ENCODE measurements at places on chromosomes 16 and 17.

DNA sequence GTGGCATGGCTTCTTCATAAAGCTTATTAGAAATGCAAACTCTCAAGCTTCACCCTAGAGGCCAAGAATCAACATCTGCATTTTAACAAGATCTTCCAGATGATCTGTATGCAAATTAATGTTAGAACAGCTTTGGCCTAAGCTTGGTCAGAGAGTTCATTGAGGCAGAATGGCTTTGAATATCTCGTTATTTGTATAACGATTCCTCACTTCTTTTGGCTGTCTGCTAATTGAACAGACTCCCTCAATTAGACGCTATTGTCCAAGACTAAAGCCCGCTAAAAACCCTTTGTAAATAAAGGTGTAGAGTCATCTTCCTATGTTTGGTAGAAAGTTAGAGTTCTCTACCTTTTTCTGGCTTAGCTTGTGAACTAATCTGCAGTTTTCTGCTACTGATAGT lies 1453.7 kb downstream of the CDH8 start:
- DNase-seq = no peak

GRCh38 chr17:31388351-31388750 lies 3.1 kb upstream of the RAB11FIP4 start:
- no peak for DNase-seq

DNA sequence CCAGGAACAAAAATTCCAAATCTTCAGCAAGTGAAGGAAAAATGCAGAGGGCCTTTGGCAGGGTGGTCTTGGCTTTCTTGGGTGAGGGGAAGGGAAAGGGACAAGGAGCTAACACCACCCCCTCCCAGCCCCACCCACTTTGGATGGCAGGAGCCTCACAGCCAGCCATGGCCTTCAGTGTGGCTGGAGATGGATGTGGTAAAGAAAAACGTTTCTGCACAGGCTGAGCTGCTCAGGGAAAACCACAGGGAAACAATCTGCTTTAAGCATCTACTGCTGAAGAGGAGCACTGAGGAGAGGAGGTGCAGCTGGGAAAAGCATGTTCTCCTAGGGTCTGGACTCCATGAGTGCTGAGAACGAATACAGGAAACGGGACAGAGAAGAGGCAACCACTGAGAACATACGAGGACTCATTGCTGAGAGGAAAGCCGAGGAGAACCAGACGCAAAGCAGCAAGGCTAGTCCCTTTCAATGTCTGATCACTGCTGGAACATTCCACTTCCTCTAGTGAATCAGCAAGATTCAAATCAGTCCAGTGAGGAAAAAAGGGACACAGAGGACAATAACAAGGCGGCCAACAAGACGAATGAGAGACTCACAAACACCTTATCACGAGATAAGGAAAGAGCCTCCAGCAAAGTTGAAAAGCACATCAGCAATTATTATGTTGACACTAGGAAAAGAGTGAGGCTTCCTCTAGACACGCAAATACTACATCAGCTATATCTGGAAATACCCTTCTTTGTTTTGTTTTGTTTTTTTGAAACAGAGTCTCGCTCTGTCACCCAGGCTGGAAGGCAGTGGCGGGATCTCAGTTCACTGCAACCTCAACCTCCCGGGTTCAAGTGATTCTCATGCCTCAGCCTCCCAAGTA lies 41.7 kb downstream of the ZZEF1 start:
- DNase-seq = peak; percentile 30

GRCh38 chr17:48612854-48613691 lies 2.0 kb downstream of the HOXB8 start:
- DNase-seq = peak; percentile 78

DNA sequence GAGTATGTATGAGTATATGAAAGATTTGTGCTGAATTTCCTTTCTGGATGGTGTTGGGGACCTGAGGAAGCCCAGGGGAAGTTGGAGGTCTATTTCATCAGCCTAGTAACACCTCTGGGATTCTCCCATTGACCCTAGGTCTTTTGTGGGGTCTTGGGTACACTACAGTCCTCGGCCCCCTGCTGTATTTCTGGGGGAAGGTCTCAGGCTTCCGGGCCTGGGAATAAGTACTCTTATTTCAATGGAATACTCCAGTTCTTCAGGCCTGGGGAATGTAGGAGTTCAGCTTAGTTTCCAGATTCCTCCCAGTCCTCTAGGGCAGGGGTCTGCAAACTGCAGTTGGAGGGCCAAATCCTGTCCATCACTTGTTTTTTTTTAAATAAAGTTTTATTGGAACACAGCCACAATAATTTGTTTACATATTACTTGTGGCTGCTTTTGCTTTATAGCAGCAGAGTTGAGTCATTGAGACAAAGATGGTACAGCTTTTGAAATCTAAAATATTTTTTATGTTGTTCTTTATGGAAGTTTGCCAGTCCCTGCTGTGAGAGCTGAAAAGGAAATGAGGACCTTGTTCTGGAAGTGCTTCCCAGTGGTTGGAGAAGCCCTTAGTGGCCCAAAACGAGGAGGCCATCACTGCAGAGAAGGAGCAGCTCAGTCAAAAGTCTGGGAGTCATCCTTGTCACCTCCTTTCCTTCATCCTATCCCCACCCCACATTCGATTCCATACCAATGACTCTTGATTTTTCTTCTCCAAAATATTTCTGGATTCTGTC lies 142.5 kb upstream of the HS3ST2 start:
- no peak for DNase-seq

DNA sequence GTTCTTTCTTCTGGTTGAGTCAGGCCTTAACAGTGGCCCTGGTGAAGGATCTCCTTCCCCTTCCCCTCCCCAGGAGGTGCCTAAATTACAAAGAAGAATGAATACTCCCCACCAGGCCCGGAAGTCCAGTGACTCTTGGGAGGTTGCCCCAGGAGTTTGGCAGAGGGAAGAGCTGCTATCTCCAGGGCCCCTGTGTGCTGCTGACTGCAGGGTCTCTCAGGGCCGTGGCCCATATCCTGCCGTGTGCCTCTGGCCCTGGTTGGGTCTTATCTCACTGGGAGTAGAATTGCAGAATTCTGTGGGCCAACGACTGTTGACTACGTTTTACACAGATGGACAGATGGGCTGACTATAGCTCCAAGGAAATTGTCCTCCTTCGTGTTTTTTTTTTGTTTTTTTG lies 28.0 kb downstream of the AKAP1 start:
- DNase-seq = no peak

DNA sequence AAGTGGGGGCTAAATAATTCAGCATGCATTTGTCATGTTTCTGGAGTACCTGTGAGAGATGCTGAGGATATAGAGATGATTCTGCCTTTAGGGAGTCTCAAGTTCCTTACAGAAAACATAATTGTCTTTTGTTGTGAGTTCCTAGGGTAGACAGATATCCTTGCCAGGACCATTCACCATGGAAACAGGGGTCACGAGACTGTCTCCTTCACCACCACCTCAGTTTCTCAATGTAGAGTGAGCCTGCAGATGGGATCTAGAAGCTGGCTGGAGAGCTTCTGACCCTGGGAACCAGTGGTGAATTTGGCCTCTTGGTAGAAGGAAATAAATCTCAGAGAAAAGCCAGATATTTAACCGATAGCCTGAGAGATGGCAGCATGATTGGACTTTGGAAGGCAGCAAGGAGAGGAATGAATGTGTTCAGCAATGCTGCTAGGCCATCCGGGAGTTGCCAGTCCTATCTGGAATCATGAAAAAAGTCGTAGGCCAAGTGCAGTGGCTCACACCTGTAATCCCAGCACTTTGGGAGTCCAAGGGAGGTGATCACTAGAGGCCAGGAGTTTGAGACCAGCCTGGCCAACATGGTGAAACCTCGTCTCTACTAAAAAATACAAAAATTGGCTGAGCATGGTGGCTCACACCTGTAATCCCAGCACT lies 7.4 kb upstream of the HDAC5 start:
- no peak for DNase-seq

- no peak for DNase-seq
These were observed 22.6 kb downstream of the COX4I1 start for GRCh38 chr16:85822145-85822544.

GRCh38 chr17:72387969-72388368 lies 267.1 kb downstream of the SOX9 start:
- no peak for DNase-seq

DNA sequence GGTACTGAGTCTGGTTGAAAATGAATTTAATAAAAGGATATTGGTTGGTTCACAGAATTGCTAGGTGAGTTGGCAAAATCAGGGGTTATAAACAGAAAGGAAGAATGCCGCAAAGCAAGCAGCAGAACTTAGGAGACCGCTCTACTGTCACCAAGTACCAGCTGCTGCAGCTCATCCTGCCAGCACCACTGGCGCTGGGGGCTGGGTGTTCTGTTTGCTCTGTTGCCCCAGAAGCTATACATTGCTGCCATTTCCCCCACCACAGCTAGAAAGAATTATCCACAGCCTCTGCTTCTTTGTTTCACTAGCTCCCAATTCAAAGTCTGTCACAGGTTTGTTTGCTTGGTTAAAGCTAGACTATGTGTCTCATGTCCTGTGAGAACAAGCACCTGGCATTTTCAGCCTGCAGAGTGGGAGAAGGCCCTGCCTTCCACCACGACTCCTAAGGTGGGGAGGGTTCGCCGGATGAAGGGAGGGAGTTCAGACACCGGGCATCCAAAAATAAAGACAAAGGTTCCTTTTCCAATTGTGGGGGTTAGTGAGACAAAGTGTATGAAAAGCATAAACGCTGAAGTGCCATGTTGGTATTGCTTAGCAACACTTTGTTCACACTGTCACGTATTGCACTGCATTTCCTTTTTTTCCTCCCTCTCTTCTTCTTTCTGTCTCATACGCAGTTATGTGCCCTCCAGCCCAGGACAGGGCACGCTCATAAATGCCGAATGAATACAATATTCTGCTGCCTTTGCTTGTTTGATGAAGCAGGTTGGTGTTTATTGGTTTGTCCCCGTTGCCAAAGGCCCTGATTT lies 9.6 kb upstream of the CPD start:
- DNase-seq = no peak

DNA sequence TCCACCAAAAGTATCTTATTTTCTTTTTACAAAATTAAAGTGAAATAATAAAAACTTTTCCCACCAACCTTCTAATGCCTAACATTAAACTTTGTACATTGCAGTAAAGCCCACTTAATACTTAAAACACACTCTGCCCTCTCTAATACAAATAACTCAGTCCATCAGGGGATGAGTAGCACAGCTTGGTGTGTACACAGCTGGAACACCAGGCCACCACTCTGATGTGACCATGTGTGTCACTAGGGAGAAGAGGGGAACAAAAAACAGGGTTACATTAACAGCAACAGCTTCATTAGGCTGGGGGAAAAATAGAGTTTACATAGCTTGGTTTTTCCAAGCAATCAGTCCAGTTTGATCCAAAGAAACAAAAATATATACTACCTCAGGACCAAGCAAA lies 295.0 kb downstream of the CEP112 start:
- no peak for DNase-seq

DNA sequence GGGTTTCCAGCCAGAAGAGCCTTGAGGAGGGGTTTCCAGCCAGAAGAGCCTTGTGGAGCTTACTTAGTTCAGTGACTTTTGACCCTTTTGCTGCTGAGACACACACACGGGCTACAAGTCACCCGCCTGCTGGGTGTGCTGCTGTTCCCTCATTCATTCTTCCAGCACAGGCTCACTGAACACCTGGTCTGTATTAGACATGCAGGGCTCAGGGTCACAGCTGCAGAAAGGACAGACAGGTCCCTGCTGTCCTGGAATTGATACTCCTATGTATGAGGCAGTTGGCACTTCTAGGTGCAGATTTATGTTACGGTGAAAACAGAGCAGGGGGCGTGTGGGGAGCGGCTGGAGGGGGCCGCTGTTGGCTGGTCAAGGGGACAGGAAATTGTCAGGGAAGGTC lies 6.8 kb downstream of the CACNG4 start:
- no peak for DNase-seq

DNA sequence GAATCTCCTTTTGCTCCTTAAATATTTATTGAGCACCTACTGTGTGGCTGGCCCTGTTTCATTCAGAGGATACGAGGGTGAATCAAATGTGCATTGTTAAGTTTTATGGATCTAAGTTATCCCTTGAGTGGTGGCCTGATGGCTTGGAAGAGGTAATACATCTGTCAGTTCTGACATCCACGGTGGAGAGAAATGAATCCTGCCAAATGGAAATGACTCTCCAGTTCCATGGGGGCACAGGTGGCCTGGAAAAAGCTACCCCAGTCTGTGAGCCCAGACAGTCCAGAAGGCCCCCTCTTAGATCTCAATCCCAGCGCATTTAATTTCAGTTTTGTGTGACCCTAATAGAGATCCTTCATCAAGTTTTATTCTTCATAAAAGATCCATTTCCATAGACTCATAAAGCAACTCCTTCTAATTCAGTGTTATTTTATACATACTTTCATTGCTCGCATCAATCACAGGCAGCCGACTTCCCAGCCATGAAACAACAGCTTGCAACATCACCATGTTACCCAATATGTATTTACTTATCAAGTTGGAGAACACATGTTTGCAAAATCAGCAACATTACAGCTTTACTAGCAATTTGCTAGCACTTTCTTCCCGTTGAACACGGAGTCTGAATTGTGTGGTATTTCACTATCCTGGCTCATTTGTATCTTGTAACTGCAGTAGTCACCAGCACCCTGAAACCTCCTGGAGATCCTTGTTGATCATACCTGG lies 334.8 kb upstream of the HSBP1 start:
- DNase-seq = peak; percentile 57

DNA sequence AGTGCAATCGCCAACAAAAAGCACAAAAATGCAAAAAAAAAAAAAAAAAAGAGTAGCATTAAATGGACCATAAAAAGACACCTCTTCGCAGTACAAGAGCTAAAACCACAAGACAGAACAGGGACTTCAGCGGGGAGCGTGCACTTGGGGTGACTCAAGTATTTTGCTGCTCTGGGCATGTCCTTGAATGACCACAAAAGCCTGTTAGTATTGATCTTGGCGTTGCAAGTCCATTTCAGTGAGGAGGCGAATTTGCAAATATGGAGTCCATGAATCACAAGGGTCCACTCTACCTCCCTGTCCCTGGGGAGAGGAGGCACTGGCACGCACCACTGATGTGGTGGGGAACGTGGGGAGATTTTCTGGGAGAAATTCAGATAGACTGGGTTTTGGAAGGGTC lies 78.9 kb downstream of the CNGB1 start:
- no peak for DNase-seq

- DNase-seq = peak; percentile 71
These were observed 55.2 kb downstream of the NKD1 start for GRCh38 chr16:50603206-50604064.
